ENCODE measurements at places on chromosomes 3 and 15.

- no peak for DNase-seq
Observed at GRCh38 chr3:76011121-76011520, 225.8 kb upstream of the ZNF717 start.

GRCh38 chr3:178048768-178049167 lies 487.5 kb upstream of the KCNMB2 start:
- no peak for DNase-seq

GRCh38 chr3:72162649-72163184 lies 377.8 kb upstream of the PROK2 start:
- DNase-seq = no peak

DNA sequence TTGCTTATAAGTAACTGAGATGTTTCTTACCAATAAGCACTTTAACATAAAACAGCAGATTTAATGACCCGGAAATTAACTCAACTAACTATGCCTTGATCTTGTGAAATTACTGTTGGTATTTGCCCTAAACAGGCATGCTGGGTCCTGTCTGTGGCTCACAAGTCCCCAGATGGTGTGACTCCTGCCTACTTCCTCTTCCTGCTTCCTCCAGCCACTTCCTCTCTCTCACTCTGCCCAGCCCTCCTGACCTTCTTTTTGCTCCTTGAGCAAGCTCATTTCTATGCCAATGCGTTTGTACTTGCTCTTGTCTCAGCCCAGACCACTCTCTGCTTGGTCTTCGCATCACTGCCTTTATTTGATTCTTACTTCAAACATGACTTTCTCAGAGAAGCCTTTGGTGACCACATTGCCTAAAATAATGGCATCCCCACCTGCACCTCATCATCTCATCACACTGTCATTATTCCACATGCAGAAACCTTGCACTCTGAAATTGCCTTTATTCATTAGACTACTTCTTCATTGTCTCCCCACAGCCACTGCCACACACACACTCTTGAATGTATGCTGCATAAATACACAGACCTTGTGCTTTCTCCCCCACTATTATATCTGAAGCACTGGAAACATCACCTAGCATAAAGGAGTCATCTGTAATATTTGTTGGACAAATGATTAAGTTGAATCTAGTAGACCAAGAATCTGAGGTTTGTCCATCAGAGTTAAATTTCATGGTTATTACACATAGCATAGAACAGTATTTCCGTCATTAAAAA lies 256.3 kb upstream of the SEMA6D start:
- DNase-seq = no peak

DNA sequence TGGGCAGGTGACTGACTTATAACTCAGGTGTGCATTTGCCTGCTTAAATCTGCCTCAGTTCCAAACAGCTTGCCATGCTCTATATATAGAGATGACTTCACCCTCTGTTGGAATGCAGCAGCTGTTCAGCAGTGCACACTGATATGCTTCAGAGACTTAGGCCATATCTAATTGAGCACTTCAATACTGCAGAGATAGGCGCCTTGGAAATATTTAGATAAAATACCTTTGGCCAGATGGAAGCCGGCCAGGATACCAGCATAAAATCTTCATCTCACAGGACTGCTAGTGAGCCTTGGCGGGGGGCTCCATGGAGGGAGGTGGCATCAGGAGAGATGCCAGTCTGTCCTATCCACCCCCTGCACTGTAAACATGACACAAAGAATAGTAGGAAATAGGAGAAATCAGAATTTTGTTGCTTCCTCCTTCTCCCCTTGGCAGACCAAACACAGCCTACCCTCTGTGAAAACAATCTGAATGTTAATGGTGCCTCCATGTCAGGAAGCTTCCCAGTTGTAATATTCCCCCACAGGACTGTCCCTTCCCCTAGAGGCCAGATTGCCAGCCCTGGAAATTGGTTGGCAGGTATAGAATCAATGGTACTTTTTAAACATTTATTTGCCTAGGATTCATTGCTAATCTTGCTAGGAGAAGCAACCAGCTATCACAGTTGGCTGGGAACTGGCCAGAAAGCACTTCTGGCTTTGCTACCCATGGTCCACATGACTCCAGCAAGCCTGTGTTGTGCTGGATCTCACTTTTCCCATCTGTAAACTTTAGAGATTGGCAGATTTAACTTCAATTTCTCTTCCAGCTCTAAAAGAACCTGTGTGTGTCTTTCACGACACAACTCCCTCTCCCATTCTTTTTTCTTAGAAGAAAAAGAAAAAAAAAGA lies 215.5 kb upstream of the KCNMB2 start:
- DNase-seq = no peak

DNA sequence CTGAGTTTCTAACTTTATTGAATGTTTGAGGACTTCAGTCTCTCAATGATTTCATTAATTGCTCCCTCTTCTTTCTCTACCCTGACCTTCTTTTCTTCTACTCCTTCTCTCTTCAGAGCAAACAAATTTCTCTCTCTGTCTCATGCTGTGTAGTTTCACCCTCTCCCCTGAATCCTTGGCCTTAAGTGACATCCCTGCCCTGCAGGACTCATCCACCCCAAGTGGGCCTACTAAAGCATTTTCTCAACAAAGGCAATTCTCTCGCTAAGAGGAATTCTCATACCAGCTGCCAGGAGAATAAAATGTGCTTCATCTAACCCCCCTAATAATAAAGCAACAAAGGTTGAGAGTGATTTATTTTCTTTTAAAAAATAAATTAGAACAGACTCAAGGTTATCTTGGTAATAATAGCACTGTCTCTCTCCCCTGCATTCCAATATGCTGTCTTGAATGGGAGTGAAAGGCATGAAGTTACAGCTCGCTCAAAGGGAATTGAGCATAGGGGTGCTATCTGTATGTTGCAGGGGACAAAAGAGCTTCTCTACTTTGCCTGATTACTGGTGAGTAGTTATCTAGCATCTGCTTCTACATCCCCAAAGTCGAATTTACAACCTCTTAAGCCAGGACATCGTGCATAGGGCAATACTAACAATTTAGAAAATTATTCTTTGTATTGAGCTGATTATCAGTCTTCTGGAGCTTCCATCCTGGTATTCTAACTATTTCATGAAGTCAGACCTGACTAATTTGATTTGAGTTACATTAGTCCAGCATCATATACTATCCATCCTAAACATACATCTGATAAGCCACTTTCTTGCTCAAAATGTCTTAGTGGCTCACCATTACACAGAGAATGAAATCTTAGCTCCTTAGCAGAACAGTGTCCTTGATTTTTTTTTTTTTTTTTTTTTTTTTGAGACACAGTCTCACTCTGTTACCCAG lies 76.9 kb upstream of the DNAJC19 start:
- DNase-seq = no peak

DNA sequence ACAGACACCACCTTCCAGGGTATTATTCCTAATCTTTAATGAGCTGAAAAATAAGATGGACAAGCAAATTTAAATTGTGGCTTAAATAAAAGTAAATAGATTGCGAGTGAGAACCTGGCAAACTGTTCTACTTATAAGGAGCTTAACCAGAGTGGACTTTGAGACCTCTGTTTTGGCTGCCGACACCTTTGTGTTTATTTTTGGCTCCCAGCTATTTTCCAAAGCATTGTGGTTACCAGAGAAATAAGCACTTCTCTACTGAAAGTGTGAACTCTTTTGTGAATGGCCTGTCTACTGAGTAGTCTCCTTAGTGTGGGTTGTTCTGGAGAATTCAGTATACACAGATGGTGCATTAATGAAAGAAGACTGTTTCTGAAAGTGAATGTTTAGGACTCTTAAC lies 109.4 kb downstream of the ATP8B4 start:
- no peak for DNase-seq

GRCh38 chr15:80536716-80537115 lies 132.5 kb downstream of the ARNT2 start:
- no peak for DNase-seq

GRCh38 chr3:196193736-196194541 lies 17.3 kb downstream of the ZDHHC19 start:
- DNase-seq = no peak

GRCh38 chr3:72494626-72495025 lies 353.6 kb downstream of the SHQ1 start:
- no peak for DNase-seq

Data from stimulated activated CD4-positive, alpha-beta T cell treated with anti-CD3 and anti-CD28 coated beads, Interleukin-2, amount 100 ng/mL, for 48 hours (primary cell).